ENCODE measurements at places on chromosomes 2 and 18. TPM values are rescaled to one million over a fixed set of nuclear protein-coding genes. Genes with fewer than 3 reads are reported as not detected.

The PIEZO2 gene
- 2.1 TPM for total RNA-seq

The NOSTRIN gene
- not detected for total RNA-seq

The FAM210A gene
- 14.5 TPM for total RNA-seq

The RASGRP3 gene
- 6.7 TPM for total RNA-seq
